ENCODE measurements at places on chromosomes 4 and X. TPM values are rescaled to one million over a fixed set of nuclear protein-coding genes. Genes with fewer than 3 reads are reported as not detected.

The CDKL2 gene
- 13.3 TPM for total RNA-seq

The PTPN13 gene
- 117 TPM for total RNA-seq

The TACR3 gene
- total RNA-seq = 1.6 TPM

The DCAF12L1 gene
- total RNA-seq = 8.2 TPM

The OPN1MW gene
- not detected for total RNA-seq

The ALB gene
- total RNA-seq = 12.1 TPM

The OPHN1 gene
- total RNA-seq = 20.4 TPM

The REST gene
- 68.0 TPM for total RNA-seq

The TBC1D9 gene
- 67.0 TPM for total RNA-seq
